Activated T-cell treated with anti-CD3 and anti-CD28 coated beads, Interleukin-2, amount 50 U/mL, for 48 hours (primary cell): ENCODE measurements at places on chromosomes 16 and 17.

DNA sequence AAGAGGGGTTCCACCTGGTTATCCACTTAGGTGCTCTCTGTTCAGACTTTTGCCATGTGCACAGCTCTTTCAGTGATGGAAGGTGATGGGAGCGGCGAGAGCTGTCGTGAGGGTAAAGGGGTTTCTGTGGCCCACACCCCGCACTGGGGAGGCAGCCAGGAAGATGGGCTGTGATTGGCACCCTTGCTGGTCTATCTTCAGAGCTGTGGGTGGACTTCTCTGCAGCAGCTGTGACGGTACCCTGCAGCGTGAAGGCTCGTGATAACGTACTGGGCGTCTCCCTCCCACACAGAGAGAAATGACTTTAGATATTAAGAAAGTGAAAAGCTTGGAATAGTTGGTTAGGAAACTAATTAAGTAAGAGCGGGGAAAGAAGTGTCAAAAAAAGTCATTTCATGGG, 45.8 kb downstream of the MPRIP start:
- no peak for DNase-seq

- DNase-seq = no peak
Observed at GRCh38 chr16:78065319-78065718, 34.1 kb upstream of the WWOX start.

GRCh38 chr17:36072431-36073121, 8.5 kb downstream of the CCL18 start:
- DNase-seq = peak; percentile 90

- DNase-seq = no peak
Observed at GRCh38 chr16:79303959-79304387, 296.6 kb downstream of the MAF start.

DNA sequence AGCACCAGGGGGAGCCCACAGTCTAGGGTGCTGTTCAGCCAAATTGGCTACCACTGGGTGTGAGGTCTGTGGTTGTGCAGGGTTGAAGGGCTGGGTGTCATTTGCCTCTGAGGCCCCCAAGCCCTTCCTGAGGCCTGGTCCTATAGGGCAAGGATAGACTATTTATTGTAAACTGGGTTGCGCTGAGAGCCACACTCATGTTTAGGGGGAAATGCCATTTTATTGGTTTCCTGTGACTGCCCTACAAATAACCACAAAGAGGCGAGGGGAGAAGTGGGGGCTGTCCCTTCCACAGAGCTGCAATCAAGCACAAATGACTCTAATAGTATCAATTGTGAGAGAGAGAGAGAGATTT, 3.6 kb upstream of the ZCCHC14 start:
- DNase-seq = peak; percentile 34

DNA sequence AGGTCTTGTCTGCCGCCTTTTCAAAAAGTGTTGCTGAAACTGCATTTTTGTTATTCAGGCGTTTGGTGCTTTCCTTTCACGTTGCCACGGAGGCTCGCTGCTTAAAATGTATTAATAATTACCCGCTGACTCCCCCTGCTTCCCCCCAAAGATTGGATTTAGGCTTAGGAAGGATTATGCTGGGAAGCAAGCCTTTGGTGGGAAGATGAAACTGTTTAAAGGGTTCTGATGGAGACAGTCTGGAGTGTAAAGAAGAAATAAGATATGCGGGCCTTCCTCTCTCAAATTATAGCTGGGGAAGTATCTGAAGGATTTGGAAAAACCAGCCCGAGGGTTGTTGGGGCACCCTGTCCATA, 1.1 kb downstream of the KSR1 start:
- DNase-seq = no peak

DNA sequence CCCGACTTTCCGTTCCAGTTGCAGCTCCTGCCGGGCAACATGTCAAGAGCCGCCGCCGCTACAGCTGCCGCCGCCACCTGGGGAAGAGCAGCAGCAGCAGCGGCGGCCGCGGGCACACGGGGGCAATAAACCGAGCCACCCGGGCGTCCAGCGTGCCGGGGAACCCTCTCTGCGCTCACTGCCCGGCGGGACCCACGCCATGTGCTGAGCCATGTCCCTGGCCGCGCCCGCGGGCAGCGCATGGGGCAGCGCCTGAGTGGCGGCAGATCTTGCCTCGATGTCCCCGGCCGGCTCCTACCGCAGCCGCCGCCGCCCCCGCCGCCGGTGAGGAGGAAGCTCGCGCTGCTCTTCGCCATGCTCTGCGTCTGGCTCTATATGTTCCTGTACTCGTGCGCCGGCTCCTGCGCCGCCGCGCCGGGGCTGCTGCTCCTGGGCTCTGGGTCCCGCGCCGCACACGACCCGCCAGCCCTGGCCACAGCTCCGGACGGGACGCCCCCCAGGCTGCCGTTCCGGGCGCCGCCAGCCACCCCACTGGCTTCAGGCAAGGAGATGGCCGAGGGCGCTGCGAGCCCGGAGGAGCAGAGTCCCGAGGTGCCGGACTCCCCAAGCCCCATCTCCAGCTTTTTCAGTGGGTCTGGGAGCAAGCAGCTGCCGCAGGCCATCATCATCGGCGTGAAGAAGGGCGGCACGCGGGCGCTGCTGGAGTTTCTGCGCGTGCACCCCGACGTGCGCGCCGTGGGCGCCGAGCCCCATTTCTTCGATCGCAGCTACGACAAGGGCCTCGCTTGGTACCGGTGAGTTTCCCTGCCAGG, 604 bp downstream of the HS3ST3B1 start:
- DNase-seq = peak; percentile 55

GRCh38 chr17:73427198-73427597, 115.4 kb upstream of the CDC42EP4 start:
- no peak for DNase-seq

DNA sequence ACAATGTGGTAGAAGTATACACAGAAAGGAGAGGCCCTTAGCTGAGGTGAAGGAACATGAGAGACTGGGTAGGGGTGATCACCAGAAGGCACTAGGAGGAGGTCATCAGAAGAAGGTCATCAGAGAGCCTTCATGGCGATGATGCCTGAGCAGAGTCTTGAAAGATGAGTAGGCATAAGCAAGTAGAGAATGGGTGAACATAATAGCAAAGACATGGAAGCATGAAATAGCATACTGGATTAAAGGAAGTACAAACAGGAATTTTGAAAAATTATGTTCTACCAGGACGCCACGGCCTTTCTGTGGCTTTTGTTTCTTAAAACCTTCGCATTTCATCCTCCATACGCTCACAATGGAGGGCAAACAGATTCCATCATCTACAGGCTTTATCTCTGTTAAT, 2.9 kb downstream of the IKZF3 start:
- DNase-seq = no peak

DNA sequence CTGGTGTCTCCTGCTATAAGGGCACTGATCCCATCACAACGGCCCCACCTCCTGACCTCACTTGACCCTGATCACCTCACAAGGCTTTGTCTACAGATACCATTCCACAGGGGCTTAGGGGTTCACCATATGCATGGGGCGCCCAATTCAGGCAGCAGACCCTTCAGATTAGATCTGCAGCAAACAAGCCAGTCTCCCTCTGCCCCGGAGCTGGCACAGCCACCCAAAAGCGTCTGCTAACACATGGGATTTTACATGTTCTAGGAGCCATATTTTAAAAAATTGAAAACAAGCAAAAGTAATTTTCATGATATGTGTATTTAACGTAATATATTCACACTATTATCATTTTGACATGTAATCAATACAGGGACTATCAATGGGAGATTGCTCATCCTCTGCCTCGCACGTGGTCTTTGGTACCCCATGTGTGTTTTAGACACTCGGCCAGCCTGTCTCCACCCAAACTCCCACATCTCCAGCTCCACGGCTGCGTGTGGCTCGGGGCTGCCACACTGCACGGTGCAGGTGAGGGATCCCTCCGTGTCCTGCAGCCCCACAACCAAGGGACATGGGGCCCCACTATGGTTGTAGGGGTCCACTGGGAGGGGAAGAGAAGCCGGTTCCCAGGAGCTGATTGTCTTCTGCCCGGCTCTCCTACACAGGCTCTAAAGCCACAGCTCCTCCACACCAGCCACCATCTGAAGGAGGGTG, 107.6 kb downstream of the RBFOX3 start:
- DNase-seq = no peak

- no peak for DNase-seq
Observed at GRCh38 chr16:72938795-72939164, 109.1 kb downstream of the ZFHX3 start.

DNA sequence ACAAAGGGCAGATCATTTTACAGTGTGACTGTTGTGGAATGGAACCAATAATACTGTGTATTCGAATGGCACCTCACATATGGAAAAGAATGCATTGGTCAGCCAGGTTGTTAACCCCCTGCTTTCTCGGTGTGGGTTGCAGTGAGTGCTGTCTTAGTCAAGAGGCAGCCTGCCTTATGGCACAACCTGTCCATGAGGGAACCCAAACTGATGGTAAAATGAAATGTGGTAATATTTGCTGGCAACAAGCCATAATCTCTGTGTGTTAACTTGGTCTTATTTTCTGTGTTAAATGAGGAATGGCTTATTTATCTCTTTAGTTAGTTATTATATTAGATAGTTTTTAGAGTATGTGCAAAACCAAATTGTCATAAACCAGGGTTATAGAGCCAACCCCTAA, 81.6 kb downstream of the TMC6 start:
- DNase-seq = no peak

DNA sequence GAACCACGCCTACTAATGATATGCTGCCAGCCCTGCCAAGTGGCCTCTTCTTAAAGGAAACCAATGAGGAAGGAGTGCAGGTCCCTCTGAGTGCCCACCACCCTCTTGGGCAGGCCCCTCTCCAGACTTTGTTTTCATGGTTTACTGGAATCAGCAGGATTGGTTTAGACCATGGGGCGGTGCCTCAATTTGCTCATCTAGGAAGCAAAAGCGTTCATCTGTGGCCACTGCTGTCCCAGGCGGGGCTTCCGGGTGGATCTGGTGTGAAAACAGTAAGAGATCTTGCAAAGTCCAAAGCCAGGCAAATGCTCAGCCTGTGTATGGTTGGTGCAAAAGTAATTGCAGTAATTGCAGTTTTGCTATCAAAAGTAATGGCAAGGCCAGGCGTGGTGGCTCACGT, 71.3 kb downstream of the AMFR start:
- peak; percentile 15 for DNase-seq

GRCh38 chr16:31130899-31131298, 4.6 kb downstream of the PRSS8 start:
- DNase-seq = no peak

DNA sequence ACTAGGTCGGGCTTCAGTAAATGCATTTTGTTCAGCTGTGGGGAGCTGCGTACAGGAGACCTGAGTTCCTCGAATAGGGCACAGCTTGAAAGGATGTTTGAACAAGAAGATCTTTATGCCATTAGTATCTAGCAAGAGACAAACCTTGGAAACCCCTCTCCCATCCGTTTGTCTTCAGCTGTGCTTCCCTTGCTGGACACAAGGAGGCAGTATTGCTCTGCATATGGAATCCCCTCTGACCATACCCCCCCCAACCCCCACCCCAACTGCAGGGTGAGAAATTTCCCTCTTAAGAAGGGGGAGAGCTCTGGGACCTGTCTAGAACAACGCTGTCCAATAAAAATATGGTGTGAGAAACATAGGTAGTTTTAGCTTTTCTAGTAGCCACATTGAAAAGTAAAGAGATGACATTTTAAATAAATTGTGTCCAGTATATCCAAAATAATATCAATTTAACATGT, 1.6 kb downstream of the MRM1 start:
- DNase-seq = peak; percentile 83

- no peak for DNase-seq
Observed at GRCh38 chr17:47804461-47804860, 17.1 kb downstream of the OSBPL7 start.

GRCh38 chr16:61730997-61731396, 305.2 kb downstream of the CDH8 start:
- DNase-seq = no peak

GRCh38 chr16:27718201-27719105, 168.5 kb downstream of the KATNIP start:
- DNase-seq = no peak

DNA sequence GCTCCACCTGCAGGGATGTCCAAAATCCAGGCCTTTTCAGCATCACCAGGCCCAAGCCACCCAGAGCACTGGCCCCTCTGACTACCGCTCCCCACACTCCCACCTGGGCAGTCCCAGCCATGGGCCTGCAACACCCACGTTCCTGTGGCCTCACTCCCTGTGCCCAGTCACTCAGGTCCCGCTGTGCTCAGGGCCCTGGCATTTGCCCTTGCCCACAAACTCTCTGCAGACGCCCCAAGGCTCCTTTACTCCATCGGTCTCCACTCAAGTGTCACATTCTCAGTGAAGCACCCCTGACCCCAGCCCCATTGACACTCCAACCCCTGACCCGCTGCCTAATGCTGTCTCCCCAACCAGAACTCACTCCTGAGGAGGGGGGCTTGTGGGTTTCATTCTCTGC, 23.6 kb downstream of the MPG start:
- no peak for DNase-seq

GRCh38 chr16:86171329-86171728, 272.4 kb downstream of the IRF8 start:
- no peak for DNase-seq

DNA sequence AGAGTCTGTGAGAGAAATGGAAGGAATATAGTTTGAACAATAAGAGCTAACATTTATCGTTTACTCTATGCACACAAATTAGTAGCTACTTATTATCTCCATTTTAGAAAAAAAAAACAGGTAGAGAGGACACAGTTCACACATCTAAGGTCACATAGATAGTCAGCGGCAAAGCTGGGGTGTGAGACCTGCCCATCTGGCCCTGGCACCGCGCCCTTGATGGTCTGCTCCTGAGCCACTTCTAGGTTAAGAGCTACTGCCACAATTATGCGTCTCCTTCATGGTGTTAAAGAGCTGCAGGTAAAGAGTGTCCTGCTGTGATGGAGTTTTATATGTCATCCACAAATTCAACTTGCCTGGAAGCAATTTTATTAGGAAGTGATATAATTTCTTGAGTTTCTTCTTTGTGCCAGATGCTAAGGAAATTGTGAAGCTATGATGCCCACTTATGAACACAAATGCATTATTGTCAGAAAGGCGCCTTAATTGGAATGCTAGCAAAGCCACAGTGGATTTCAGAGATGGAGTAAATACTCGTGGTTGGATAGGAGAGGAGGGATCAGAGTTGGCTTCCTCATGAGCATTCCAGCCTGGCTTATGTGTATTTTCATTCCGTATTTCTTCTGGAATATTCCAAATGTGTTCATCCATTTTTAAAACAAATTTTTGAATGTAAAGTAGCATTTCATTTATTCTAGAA, 21.3 kb upstream of the MFSD6L start:
- DNase-seq = no peak

DNA sequence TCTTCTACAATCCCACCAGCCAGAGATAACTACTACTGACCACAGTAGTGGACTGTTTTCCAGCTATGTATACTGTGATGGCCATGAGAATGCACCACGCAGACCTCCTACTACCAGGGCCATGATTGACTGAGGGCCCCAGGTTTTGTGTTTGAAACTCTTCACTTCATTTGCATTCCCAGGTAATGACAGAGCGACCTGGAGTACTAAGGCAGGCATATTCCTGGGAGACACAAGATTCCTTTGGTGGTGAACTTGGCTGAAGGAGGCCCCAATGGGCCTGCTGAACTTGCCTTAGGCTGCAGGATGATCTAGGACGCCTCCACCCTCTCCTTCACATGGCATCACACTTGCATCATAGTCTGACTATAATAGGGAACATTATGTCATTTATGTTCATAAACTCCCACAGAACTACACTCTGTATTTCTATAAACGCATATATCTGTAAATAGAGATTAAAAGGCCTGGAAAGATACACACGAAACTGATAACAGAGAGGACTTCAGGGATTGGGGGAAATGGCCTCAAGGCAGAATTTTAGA, 30.4 kb downstream of the CLEC19A start:
- DNase-seq = no peak
